NCI-H187 treated with DMSO at 0.1 percent for 48 hours (cell line): ENCODE measurements at places on chromosomes 6 and 20.

DNA sequence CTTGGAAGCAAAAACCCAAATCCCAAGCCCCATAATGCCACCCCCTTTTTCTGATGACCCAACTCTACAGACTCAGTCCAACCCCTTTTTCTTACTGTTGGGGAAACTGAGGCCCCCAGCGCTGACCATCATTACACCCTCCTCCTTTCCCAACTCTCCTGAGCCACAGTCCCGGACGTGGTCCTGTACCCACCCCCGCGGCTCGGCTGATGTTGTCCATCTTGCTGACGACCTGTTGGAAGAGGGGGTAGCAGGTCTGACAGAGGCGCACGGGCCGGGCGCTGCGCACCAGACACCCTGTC, 533 bp downstream of the OSTM1 start:
- DNase-seq, result no peak

- no peak for DNase-seq
Measured at GRCh38 chr6:23522792-23523547, 603.0 kb upstream of the NRSN1 start.

- no peak for DNase-seq
Measured at GRCh38 chr20:21358737-21359136, 38.6 kb downstream of the NKX2-4 start.

GRCh38 chr20:49508435-49509199, 26.1 kb upstream of the KCNB1 start:
- peak; percentile 26 for DNase-seq

GRCh38 chr6:41717392-41717736, 18.0 kb downstream of the TFEB start:
- no peak for DNase-seq
